NK-92 treated with Interleukin-12 subunit alpha and Interleukin-12 subunit beta, amount 100 ng/mL, for 24 hours (cell line): ENCODE measurements at places on chromosomes 13 and 19.

DNA sequence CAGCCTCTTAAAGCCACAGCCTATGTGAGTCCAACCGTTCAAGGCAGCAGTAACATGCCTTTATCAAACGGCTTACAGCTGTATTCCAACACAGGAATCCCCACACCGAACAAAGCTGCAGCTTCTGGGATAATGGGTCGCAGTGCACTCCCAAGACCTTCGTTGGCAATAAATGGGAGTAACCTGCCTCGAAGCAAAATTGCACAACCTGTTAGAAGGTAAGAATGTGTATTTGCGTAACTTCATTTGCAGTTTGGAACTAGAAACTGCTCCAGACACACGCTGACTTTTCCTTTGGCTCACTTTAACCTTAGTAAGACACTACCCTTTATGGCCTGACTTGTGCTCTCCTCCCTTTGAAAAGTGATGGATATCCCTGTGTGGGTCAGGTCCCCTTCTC lies 63.4 kb downstream of the SLAIN1 start:
- DNase-seq: no peak

DNA sequence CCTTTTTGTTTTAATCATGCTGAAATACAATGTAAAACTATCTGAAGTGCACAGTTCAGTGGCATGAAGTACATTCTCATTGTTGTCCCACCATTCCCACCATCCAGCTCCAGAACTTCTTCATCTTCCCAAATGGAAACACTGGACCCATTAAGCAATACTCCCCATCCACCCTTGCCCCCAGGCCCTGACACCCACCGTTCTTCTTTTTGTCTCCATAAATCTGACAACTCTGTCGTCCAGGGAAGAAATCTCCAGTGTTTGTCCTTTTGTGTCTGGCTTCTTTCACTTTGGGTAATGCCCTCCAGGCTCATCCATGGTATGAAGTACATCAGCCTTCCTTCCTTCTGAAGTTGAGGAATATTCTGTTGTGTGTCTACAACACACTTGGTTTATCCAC lies 2.6 kb upstream of the SLC15A1 start:
- DNase-seq: no peak

DNA sequence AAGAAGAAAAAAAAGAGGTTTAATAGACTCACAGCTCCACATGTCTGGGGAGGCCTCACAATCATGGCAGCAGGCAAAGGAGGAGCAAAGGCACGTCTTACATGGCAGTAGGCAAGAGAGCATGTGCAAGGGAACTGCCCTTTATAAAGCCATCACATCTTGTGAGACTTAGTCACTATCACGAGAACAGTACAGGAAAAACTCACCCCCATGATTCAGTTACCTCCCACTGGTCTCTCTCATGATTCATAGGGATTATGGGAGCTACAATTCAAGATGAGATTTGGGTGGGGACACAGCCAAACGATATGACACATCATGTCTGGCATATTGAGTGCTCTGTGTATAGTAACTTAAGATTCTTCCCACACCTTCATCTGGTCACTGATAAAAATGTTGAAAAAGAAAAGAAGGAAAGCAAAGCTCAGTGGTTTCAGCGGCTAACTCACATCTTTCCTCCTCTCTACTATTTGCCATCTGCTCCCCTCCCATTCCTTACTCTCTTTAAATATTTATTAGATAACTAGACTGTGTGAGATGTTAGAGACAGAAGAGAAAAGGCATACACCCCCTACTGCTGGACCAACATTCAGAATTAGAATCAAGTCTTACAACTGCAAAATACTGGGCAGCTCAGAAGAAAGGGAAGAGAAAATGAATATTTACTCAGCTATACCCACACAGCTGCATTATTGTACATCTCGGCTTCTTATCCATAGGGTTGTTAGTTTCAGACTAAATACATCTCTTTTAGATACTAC lies 60.1 kb upstream of the AKAP11 start:
- DNase-seq: no peak

GRCh38 chr13:78020861-78021260 lies 102.2 kb upstream of the EDNRB start:
- no peak for DNase-seq

- no peak for DNase-seq
Observed at GRCh38 chr13:29954082-29955028, 103.9 kb upstream of the UBL3 start.

GRCh38 chr19:45340232-45340898 lies at the start of gene KLC3:
Gene KLC3, plus strand, starts transcription at chr19:45340750. Its CDS starts 4,792 bp downstream, at chr19:45345542.
- no peak for DNase-seq

GRCh38 chr19:31294189-31294588 lies 55.0 kb downstream of the TSHZ3 start:
- DNase-seq: no peak

DNA sequence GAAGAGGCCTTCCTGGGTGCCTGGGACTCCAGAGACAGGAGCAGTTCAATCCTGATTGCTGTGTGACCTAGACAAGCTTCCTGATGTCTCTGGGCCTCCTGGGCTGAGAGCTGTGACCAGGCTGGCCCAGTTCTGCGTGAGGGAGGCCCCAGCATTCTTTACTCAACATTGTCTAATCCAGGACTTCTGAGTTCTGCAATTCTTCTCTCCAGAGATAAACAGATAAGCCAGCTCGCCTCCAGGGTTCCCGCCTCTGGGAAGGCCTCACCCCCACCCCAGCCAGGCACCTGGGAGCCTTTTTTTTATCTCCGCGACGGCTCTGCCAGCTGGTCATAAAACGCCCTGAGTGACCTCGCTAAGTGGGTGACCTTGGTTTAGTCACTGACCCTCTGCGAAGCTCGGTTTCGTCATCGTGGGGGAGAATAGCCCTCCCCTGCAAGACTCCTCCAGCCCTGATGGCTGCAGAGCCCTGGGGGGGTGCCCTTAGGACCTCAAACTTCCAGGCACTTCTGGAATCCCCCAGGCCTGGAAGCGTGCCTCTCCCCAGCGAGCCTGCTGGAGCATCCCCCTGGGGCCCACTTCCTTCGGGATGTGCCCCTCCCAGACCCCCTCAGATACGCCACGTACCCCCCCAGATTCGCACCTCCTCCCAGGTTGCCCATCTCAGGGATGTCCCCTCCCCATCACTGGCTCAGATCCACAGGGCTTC lies 1.9 kb downstream of the SULT2B1 start:
- no peak for DNase-seq

GRCh38 chr13:113898391-113898790 lies 34.5 kb upstream of the GAS6 start:
- DNase-seq: no peak

- peak; percentile 15 for DNase-seq
Observed at GRCh38 chr13:32426191-32426989, 1.5 kb downstream of the N4BP2L1 start.

GRCh38 chr13:37481885-37482227 lies 116.7 kb downstream of the POSTN start:
- DNase-seq: no peak

GRCh38 chr19:38055010-38055409 lies 148.0 kb downstream of the SIPA1L3 start:
- no peak for DNase-seq

- DNase-seq: no peak
Observed at GRCh38 chr13:75986818-75987217, 350.7 kb downstream of the LMO7 start.

GRCh38 chr13:112967686-112968379 lies 1.2 kb upstream of the MCF2L start:
- no peak for DNase-seq

GRCh38 chr13:109204252-109204651 lies 574.8 kb downstream of the MYO16 start:
- DNase-seq: no peak

GRCh38 chr19:38734426-38735256 lies 9.6 kb downstream of the CAPN12 start:
- DNase-seq: peak; percentile 42

DNA sequence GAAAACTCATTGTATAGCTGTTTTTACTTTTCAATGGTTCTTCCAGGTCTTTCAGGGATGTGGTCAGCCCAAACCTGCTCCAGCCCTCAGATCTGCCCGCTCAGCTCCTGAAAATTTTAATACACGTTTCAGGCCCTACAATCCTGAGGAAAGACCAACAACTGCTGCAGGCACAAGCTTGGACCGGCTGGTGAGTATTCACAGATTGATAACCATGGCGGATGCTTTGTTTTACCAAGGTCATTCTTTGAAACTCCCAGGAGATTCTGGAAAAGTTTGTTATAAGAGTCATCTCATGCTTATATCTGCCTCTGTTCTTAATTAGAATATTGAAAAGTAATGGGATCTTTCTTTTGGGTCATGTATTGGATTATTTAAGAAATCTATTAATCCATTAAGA lies 173.5 kb downstream of the DCT start:
- no peak for DNase-seq

GRCh38 chr13:74133657-74134201 lies 475 bp downstream of the KLF12 start:
- DNase-seq: peak; percentile 90

DNA sequence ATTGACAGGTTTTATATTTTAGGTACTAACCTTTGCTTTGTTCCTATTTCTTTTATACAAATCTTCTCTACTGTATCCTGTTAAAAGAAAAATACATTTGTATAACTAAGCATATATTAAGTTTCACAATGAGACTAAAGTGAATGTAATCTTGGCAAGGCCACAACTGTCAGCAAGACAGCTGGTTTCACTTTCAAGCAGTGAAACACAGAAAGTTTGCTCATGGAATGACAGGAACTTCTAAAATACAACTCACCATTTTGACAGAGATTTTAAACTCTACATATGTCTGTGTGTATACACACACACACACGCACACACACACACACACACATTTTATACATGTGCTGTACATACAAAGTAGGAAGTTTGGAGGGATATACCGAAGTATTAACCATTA lies 53.3 kb downstream of the PARP4 start:
- no peak for DNase-seq

GRCh38 chr13:50796463-50796862 lies 47.0 kb downstream of the DLEU7 start:
- DNase-seq: no peak

GRCh38 chr19:33215438-33216197 lies 10.0 kb downstream of the SLC7A10 start:
- no peak for DNase-seq

DNA sequence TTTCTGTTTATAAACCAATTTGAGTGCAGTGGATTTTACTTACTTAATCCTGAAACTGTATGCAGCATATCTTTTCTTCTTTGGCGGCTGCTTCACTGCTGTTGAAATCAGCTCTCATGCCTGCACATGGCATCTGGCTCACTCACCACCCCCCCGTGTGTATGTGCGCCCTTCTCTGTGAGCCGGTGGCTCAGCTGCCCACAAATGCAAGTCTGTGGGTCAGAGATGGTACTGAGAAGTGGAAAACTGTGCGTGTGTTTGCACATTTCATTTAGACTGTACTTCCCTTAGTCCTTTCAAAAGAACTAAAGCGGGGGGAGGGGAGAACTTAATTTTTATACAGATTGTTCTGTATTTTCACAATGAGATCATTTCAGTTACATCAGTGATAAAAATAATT lies 307.6 kb downstream of the SHISA2 start:
- DNase-seq: no peak

DNA sequence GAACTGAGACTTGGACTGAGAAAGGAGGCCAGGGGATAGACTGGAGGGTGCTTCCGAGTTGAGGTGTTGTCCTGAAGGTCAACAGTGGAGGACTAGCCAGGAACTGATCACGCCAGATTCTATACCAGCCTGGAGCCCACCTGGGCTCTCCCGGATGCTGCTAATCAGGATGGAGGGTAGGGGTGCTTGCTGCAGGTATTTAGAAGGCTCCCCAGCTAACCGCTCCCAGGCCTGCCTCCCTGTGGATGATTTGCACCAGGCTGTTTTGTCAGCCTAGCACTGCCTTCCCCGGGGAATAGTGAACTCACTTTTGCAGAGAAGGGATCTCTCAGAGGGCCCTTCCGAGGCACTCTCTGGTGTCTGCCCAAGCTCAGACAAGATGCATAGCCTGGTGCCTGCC lies 60.5 kb upstream of the KCTD15 start:
- no peak for DNase-seq

GRCh38 chr19:47110521-47111005 lies 3.0 kb downstream of the ZC3H4 start:
- DNase-seq: peak; percentile 35

- no peak for DNase-seq
Observed at GRCh38 chr13:110027470-110028240, 241.3 kb upstream of the IRS2 start.

DNA sequence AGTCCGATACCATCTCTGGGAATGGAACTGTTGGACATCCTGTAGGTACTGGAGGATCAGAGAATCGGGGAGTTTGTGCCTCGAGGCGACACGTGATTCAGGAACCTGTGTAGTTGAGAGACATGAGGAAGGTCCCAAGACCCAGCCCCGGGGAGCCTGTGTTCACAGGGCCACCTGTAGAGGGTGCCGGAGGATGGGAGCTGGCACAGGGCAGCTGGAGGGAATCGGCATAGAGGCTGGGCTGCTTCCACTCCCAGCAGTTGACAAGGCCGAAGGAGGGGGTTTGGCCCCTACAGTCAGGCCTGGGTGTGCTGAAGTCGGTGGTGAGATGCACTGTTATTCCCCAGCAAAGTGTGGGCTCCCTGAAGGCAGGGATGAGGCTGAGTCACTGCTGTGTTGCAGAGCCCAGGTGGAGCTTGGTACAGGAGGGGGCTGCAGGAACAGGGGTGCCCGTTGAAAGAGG lies 2.5 kb upstream of the ISYNA1 start:
- DNase-seq: no peak

- no peak for DNase-seq
Observed at GRCh38 chr13:73325723-73326558, 267.1 kb downstream of the KLF5 start.

DNA sequence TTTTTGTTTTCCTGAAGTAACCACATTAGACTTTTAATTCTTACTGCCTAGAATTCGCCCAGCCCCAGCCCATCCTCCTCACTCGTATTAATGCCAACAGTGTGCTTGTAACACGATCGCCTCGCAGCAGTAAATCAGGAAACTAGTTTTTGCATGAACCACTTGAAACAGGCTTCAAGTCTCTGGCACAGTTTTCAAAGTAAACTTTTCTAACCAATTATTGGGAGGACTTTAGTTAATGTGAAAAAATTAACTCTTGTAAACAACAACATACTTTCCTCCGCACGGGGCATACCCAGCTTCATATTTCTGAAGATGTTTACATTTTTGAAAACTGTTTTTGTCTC lies 39.2 kb downstream of the TNFRSF19 start:
- DNase-seq: no peak

- no peak for DNase-seq
Observed at GRCh38 chr19:39810424-39810823, 23.5 kb downstream of the DYRK1B start.

DNA sequence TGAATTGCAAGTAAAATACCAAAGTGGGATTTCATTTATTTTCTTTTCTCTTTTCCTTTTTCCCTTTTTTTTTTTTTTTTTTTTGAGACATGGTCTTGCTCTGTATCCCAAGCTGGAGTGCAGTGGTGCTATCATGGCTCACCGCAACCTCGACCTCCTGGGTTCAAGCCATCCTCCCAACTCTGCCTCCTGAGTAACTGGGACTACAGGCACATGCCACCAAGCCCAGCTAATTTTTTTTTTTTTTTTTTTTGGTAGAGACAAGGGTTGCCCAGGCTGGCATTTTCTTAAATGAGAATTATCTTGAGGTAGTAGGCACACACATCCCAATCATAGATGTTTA lies 68.5 kb upstream of the GPR183 start:
- DNase-seq: no peak
